ENCODE measurements at places on chromosomes 7 and 10. TPM values are rescaled to one million over a fixed set of nuclear protein-coding genes. Genes with fewer than 3 reads are reported as not detected.
A peak's percentile ranks its signal among the peaks of the same experiment; 100 is the strongest.

The URGCP gene
- total RNA-seq = 22.3 TPM

The OPALIN gene
- not detected for total RNA-seq

The TES gene
- total RNA-seq = 21.6 TPM

The SSC4D gene
- total RNA-seq = 63.8 TPM

The CDK1 gene
- 221 TPM for total RNA-seq

The SEMA3E gene
- total RNA-seq = not detected

The ABCA13 gene
- total RNA-seq = not detected

The DDX50 gene
- 38.2 TPM for total RNA-seq

The CCZ1B gene
- 50.0 TPM for total RNA-seq

The SLC26A3 gene
- total RNA-seq = 0.08 TPM

The SEMA3D gene
- total RNA-seq = not detected

GRCh38 chr10:125151553-125152449 lies 8.6 kb downstream of the CTBP2 start:
- peaks cover 18% of the 10 kb centered on the region for H3K27me3 ChIP-seq
- no peaks in the 10 kb centered on the region for H3K36me3 ChIP-seq
- H3K4me1 ChIP-seq = peaks cover 2% of the 10 kb centered on the region
- no peak for DNase-seq
- no peak overlapping the region for H3K27ac ChIP-seq

- no peaks in the 10 kb centered on the region for H3K36me3 ChIP-seq
- no peak for DNase-seq
- H3K27me3 ChIP-seq = no peaks in the 10 kb centered on the region
Observed at GRCh38 chr7:18363751-18364380, 131.7 kb upstream of the HDAC9 start.

- no peak for DNase-seq
- no peaks in the 10 kb centered on the region for H3K4me1 ChIP-seq
- H3K4me3 ChIP-seq = no peak overlapping the region
- H3K27ac ChIP-seq = no peak overlapping the region
- no peaks in the 10 kb centered on the region for H3K36me3 ChIP-seq
Observed at GRCh38 chr10:2294739-2295138, 557.4 kb upstream of the ADARB2 start.

- no peaks in the 10 kb centered on the region for H3K27me3 ChIP-seq
- H3K36me3 ChIP-seq = no peaks in the 10 kb centered on the region
- no peak overlapping the region for H3K27ac ChIP-seq
- no peak for DNase-seq
- H3K4me3 ChIP-seq = no peak overlapping the region
Observed at GRCh38 chr10:64574371-64574770, 1053.2 kb downstream of the REEP3 start.

DNA sequence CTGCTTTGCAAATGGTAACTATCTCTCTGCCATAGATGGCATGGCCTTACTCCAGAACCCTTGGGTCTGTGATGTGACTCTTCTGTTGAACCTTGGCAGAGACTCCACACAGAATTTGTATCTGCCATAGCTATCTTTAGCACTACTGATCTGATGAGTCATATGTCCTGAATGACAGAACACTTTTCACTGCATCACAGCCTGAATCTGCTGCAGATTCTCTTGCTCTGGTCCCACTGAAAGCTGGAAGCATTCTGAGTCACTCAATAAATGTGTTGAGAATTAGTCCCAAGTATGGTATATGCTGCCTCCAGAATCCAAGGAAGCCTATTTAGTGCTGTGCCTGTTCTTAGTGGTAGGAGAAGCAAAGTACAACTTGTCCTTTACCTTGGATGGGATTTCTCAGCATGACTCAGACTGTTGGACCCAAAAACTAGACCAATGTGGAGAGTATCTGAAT lies 39.5 kb upstream of the ANKRD1 start:
- no peak for DNase-seq
- H3K36me3 ChIP-seq = no peaks in the 10 kb centered on the region
- no peak overlapping the region for H3K27ac ChIP-seq
- no peaks in the 10 kb centered on the region for H3K27me3 ChIP-seq

- H3K27ac ChIP-seq = no peak overlapping the region
- no peaks in the 10 kb centered on the region for H3K36me3 ChIP-seq
- DNase-seq = no peak
- H3K27me3 ChIP-seq = no peaks in the 10 kb centered on the region
Observed at GRCh38 chr10:61323726-61324125, 129.5 kb downstream of the TMEM26 start.

DNA sequence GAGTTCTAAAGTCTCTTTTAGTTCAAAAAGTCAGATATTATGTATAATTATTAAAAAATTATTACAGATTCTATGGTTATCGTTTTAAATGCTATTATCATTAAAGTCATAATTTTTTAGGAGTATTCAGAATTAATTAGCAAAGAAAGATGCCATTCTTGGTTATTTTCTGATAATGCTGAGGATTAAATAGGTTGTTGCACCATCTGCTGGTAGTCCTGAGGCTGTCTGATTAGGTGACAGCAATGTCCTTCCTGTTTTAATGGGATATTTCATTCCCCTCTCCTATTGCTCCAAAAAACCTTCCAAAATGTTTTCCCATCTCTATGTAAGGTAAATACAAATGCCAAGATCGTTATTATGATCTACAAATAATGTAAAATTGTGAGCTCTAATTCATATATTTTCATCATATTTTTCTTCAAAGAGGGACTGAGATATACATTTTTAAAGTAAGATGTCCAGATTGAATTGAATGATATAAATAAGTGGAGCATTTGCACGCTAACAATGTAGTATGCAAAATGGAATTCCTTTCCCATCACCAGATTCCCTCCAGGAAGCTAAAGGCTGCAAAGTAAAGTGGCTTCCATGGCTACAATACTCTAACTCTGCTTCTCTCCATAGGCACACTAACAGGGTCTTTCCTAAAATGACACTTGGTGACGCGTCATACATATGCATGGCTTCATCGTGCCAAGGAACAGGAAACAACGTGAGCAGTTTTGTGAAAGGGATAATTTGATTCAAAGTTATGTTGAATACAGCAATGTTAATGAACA lies 58.8 kb upstream of the AKR1E2 start:
- 0 out of 3 replicates have a peak, but pooled peaks cover 4% of the 10 kb centered on the region for H3K27me3 ChIP-seq
- H3K4me3 ChIP-seq = no peak overlapping the region
- peaks cover 13% of the 10 kb centered on the region for H3K4me1 ChIP-seq
- H3K27ac ChIP-seq = no peak overlapping the region
- peak; percentile 3 for DNase-seq

DNA sequence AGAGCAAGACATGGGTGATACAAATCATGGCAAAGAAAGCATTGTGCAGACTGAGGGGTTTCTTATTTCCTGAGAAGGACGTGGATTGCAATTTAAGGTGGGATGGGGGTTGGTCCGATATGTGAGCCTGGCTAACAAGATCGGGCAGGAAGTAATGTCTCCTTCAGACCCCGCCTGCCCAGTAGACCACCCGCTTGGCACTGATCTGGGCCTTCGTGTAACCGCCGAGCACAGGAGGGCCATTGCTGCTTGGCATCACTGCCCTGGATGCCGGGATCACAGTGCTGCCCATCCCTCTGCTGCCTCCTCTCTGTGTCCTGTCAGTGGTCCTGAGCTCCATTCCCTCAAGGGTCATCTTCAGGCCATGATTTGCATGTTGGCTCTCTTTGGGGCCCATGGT lies 214.6 kb upstream of the ZNF32 start:
- no peak for DNase-seq
- H3K4me3 ChIP-seq = no peak overlapping the region
- H3K4me1 ChIP-seq = peaks cover 65% of the 10 kb centered on the region
- peak overlapping the region; percentile 70 for H3K27ac ChIP-seq
- no peaks in the 10 kb centered on the region for H3K27me3 ChIP-seq

DNA sequence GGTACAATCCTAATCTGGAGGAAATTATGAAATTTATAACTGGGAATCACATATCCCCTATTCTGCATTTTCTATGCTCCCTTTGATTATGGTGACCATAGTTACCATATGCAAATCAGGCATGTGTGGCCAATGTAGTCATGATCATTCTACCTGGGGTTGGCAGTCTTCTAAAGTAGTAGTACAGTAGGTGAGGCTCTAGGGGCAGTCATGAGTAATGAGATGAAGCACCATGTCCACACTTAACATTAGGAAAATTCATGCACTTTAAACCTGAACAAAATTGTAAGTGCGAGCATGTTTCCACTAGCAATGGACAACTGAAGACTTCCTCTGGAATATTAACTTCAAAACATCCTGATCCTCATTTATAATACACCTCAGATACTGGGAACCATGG lies 545.9 kb downstream of the SUGCT start:
- peak; percentile 28 for DNase-seq
- no peak overlapping the region for H3K27ac ChIP-seq
- H3K4me1 ChIP-seq = no peaks in the 10 kb centered on the region
- H3K4me3 ChIP-seq = no peak overlapping the region
- H3K27me3 ChIP-seq = no peaks in the 10 kb centered on the region

DNA sequence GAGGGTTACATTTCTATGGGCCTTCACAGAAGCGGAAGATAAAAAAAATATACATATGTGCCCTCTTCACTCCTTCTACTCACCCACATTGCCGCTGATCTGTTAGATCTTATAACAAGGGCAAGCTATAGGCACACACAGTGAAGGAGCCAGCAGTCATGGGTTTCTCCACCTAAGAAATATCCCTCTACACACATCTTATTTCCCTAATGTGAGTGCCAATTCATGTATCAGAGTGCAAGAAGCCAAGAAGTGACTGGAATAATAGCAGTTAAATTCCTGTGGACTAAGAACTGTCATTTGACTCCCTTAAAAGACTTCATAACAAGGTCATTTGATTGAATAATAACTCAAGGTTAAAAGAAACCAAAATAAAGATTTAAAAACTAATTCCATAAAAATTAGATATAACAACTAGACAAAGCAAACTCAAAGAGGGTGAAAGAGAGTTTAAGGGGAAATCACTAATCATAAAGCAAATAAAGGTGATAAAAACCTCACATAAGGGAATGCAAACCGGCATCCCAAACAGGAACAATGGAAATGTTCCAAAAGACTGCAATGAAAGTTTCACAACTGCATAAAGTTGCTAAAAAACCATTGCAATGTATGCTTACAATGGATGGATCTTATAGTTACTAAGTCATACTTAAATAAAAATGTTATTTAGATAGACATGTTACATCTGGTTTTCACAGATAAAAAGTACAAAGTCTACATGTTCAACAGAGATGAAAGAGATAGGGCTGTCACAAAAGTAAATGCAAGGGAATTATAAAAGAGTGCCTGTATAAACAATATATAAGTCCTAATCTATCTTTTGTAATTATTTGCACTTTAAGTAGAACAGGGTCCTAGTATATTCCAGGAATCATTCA lies 42.8 kb downstream of the ARHGAP21 start:
- peaks cover 22% of the 10 kb centered on the region for H3K4me1 ChIP-seq
- peak overlapping the region; percentile 55 for H3K27ac ChIP-seq
- H3K27me3 ChIP-seq = no peaks in the 10 kb centered on the region
- no peak overlapping the region for H3K4me3 ChIP-seq
- no peaks in the 10 kb centered on the region for H3K36me3 ChIP-seq

- H3K4me3 ChIP-seq = no peak overlapping the region
- H3K27ac ChIP-seq = no peak overlapping the region
- H3K27me3 ChIP-seq = no peaks in the 10 kb centered on the region
- H3K36me3 ChIP-seq = peaks cover 13% of the 10 kb centered on the region
- DNase-seq = no peak
Observed at GRCh38 chr7:99024066-99024465, 119.8 kb downstream of the SMURF1 start.

DNA sequence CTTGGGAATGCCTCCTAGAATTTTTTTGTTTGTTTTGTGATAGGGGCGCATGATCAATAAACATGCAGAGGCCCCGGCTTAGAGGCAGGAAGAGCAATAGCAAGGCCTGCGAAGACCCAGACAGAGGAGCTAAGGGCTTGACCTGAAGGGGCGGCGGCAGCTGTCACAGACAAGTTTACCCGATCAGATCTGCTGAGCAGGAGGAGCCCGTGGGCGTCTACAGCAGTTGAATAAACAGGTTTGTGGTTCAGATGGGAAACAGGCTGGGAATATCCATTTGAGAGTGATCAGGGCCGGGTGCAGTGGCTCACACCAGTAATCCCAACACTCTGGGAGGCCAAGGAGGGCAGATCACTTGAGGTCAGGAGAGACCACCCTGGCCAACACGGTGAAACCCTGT lies 126.0 kb upstream of the CALN1 start:
- H3K4me1 ChIP-seq = no peaks in the 10 kb centered on the region
- no peak overlapping the region for H3K4me3 ChIP-seq
- H3K27me3 ChIP-seq = no peaks in the 10 kb centered on the region
- no peak overlapping the region for H3K27ac ChIP-seq

GRCh38 chr10:1643908-1644179 lies 93.5 kb downstream of the ADARB2 start:
- no peak for DNase-seq
- H3K27ac ChIP-seq = no peak overlapping the region
- no peaks in the 10 kb centered on the region for H3K36me3 ChIP-seq

GRCh38 chr7:5396999-5397663 lies 26.5 kb downstream of the TNRC18 start:
- no peaks in the 10 kb centered on the region for H3K4me1 ChIP-seq
- no peak overlapping the region for H3K4me3 ChIP-seq
- DNase-seq = peak; percentile 29
- H3K27me3 ChIP-seq = no peaks in the 10 kb centered on the region

GRCh38 chr7:39510864-39511354 lies 55.3 kb upstream of the YAE1 start:
- no peak for DNase-seq
- H3K4me1 ChIP-seq = no peaks in the 10 kb centered on the region
- H3K36me3 ChIP-seq = no peaks in the 10 kb centered on the region

- H3K27me3 ChIP-seq = no peaks in the 10 kb centered on the region
- no peaks in the 10 kb centered on the region for H3K36me3 ChIP-seq
- peak; percentile 95 for DNase-seq
- H3K4me1 ChIP-seq = peaks cover 71% of the 10 kb centered on the region
- H3K27ac ChIP-seq = peak overlapping the region; percentile 84
Observed at GRCh38 chr10:73591935-73592699, 975 bp upstream of the USP54 start.

GRCh38 chr10:43090188-43090587 lies 13.3 kb downstream of the RET start:
- H3K4me3 ChIP-seq = no peak overlapping the region
- no peak overlapping the region for H3K27ac ChIP-seq
- no peaks in the 10 kb centered on the region for H3K36me3 ChIP-seq
- no peak for DNase-seq
- H3K4me1 ChIP-seq = no peaks in the 10 kb centered on the region

DNA sequence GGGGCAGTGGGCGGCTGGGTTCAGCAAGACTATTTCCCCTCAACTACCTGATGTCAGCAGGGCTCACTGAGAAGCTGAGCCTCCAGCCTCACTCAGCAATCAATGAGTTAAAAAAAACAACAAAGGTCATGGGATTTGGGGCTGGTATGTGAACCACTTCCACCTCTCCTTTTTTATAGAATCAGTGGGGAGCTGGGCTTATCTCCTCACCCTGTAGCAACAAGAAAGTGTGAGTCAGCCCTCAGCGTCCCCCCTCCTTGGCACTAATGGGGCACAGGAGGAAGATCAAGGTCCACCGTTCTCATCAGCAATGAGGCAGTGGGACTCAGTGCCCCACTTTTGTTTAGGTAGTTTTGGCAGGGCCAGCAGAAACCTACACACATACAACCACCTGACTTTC lies 823.5 kb upstream of the POM121L12 start:
- no peaks in the 10 kb centered on the region for H3K4me1 ChIP-seq
- DNase-seq = no peak
- H3K27me3 ChIP-seq = no peaks in the 10 kb centered on the region
- no peak overlapping the region for H3K4me3 ChIP-seq
- no peak overlapping the region for H3K27ac ChIP-seq

Measured in HepG2 (cell line).